ENCODE measurements at places on chromosomes 3 and 15.
A peak's percentile ranks its signal among the peaks of the same experiment; 100 is the strongest.

GRCh38 chr3:55622733-55623132, 135.6 kb upstream of the WNT5A start:
- no peak for DNase-seq

DNA sequence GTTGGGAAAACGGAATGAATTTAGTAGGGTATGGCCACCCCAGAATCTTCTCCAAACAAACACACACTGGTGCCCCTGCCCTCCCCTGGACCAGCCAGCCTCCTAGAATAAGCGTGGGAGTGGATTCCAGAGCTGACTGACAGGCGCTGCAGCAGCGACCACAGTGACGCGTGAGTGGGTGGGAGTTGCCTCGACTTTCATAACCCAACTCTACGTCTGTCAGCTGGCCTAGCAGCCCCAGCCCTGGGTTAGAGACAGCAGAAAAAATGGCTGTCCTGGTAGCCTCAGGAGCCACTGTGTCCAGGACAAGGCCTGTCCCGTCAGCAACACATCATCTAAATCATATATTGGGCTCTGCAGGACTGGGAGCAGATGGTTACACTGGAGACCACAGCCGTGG, 10.0 kb downstream of the PLA2G4B start:
- no peak for DNase-seq

DNA sequence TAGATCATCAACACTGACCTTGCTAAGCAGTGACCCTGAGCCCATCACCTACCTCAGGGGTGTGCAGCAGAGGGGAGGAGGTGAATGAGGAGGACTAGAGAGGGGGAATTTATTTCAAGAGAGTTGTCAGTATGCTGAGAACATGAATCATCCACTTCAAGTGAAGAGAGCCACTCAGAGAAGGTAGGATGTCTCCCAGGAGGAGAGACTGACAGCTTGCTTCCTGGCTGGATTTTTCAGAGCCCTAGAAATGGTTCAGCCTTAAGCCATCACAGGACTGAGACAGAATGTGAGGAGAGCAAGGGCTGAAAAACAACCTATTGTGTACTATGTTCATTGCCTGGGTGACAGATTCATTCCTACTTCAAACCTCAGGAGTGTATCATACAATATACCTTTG, 34.8 kb downstream of the CCNL1 start:
- DNase-seq: no peak

DNA sequence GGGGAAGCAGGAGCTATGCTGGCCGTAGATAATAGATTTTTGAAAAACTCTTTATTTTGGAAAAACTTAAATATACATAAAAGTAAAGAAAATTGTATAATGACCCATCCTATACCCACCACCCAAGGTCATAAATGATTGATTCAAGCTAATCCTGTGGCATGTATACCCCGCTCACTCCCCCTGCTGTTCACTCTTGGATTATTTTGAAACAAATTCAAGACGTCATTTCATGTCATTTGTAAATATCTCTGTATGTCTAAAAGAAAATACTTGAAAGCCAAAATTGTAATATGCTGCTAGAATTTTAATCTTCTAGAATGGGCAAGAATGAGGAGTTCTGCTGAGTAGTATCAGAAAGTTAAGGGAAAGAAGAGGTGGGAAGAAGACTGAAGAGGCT, 241.7 kb downstream of the FEZF2 start:
- DNase-seq: no peak

DNA sequence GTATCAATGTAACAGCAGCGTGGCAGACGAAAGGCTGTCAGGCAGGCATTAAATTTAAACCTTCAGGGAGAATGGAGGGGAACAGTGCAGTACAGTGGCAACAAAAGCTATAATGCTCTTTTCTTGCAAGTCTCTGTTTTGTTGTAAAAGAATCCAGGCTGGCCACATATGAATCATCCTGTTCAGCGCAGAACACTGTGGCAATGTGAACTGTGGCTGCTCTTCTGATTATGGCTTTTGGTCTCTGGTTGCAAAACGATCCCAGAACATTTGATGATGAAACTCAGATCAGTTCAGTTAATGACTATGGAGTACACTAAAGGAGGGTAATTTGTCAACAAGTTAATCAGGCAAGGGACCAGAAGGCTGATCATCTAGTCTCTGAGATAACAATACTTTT, 219.7 kb upstream of the SGO1 start:
- no peak for DNase-seq

GRCh38 chr3:112376992-112377391, 44.0 kb downstream of the CD200 start:
- no peak for DNase-seq

GRCh38 chr3:38214560-38214959, 49.2 kb downstream of the OXSR1 start:
- DNase-seq: no peak

GRCh38 chr15:101428758-101429157, 60.7 kb downstream of the PCSK6 start:
- DNase-seq: no peak

- DNase-seq: no peak
These were observed 95.4 kb upstream of the DAZL start for GRCh38 chr3:16700651-16701050.

GRCh38 chr3:55719006-55719405, 231.9 kb upstream of the WNT5A start:
- DNase-seq: no peak

- no peak for DNase-seq
These were observed 167.3 kb downstream of the SLCO3A1 start for GRCh38 chr15:92020804-92021203.

DNA sequence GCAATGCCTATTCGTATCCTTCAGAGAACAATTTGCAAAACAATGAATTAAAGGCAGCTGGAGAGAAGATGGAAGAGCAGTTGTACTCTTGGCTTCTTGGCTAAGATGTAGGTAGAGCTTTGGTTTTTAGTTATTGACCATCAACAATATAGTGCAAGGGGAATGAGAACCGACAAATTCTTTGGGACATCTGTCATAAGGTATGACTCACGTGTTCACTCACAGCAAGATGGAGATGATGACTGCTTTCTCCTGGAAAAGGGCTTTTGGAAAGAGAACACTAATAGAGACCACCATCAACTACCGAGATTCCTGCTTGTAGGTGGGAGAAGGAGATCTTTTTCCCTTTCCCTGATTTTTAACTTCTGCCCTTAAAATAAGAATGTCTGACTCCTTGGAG, 234.9 kb downstream of the NTRK3 start:
- no peak for DNase-seq

- DNase-seq: no peak
These were observed 91.7 kb downstream of the MYO5A start for GRCh38 chr15:52436981-52437380.

DNA sequence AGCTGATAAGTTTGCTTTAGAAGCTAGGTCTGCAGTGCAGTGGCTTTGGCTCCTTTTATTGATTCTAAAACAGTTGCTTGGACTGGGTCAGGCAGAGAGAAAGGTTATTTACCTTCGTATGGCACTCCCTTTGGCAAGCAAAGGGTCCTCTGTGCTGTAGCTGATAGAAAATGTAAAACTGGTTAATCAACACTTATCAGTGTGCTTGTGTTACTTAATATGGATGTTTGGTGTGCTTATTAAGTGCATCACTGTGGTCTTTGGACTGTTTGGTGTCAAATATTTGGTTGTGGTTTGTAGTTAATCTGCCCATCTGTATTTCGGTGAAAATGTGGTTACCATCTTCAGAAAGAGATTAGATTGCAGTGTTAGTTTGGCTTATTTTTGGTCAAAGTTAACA, 16.0 kb downstream of the UBE2E2 start:
- DNase-seq: no peak

DNA sequence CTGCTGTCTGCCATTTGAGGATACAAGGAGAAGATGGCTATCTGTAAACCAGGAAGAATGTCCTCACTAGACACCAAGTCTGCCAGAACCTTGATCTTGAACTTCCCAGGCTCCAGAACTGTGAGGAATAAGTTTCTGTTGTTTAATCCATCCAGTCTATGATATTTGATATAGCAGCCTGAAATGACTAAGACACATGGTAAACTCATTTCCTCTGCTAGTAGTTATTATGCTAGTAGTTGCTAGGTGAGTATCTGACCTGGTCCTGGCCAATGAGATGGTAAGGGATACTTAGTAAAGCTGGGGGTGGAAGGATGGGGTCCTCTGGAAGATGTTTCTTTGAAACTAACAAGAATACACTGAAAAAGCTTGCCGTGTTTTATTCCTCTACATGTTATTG, 280.7 kb upstream of the ARHGEF26 start:
- DNase-seq: no peak

DNA sequence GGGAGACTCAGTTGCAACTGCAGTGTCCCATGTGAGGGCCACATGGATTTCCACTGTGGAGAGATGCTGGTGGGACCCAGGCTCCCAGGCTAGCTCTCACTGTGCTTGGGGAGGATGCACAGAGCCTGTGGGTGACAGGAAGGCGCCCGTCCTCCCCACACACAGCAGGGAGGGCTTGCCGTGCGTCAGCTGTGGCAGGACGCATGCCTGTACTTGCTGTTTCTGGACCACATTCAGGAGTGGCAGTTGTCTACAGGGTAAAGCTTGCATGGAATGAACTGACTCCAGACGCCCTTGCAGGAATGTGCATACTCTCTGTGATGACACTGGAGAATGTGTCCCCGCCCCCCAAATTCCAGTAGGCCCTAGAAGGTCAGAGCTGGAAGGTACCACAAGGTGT, 63.8 kb upstream of the SNRPA1 start:
- no peak for DNase-seq

DNA sequence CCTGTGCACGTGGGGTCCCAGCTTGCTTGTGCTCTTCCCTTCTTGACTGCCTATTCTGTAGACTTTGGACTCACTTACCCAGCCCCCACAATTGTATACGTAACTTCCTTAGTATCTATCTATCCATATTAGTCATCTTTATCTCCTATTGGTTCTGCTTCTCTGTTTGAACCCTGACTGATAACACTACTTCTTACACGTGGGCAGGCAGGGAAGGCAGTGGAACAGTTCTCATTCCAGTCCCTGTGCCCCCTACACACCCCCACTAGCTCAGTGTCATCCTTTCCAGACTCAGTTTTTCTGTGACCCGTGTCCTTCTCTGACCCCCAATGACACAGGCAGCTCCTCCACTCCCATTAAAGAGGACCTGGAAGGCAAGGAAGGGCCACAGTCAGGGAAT, 74.2 kb upstream of the FBN1 start:
- no peak for DNase-seq

- DNase-seq: no peak
These were observed 54.1 kb upstream of the IGF2BP2 start for GRCh38 chr3:185878920-185879319.

DNA sequence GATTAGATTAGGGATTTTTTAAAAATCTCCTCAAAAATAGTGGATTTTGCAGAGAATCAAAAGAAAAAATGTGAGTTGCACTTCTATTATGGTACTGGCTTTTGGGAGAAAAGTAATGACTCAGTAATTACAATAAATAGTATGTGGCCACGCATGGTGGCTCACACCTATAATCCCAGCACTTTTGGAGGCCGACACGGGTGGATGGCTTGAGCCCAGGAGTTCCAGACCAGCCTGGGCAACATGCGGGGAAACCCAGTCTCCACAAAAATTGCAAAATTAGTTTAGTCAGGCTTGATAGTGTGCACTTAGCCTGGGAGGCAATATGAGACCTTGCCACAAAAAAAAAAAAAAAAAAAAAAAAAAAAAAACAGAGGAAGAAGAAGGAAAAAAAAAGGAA, 1098.2 kb downstream of the ZPLD1 start:
- no peak for DNase-seq

DNA sequence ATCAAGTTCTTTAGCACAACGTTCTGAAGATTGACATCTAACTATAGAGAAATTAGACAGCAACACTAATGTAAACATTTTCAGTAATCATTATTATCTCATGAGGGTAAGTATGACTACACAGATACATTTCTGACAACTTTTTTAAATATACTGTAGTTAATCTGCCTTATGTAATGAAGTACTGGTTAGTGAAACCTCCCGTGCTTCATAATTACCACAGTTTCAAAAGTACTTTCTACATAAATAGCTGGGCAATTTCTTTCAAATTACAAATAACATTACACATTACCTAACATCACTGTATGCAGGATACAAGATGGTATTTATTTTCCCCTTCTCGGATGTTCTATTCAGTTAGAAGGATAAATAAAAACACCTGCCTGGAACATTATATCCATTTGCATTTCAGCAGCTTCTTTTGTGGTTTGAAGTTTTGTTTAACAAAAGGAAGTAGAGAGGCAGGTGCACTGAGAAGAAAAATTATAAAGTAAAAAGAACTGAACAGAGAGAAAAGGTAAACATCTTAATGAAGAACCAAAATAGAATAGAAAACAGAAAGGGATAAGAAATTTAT, 1241.5 kb upstream of the GBE1 start:
- DNase-seq: peak; percentile 78

GRCh38 chr3:88443066-88443465, 293.3 kb downstream of the C3orf38 start:
- no peak for DNase-seq

DNA sequence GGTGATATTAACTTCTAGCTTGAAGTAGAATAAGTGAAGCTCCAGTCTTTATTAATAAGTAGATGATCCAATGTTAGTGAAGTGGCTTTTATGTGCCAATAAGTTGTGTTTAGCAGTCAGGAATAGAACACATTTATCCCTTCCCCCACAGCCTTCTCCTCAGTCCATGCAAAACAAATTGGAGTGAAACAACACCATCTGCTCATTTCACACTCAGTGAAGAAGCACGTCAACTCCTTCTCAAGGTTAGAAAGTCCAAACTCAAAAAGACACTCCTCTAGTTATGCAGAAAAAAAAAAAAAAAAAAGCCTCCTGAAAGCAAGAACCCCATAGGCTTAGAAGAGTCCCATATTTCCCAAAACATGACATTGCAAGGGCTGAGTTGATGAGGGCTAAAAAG, 18.0 kb upstream of the NEO1 start:
- no peak for DNase-seq

DNA sequence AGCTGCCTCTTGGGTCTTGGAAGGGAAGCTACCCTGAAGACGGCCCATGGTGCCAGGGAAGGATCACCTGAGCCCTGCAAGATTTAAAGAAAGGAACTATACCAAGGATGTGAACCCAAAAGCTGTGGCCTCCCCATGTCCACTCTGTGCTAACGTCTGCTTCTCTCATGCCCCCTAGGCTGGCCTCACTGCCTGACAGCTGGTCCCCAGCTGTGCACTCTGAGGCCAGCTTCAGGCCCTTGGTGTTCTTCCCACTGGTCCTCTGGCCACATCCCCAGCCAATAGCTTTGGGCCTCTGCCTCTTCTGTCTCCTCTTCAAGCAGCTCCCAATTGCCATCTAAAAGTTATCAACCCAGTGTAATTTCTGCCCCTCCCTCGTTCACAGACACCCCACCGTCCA, 5.2 kb upstream of the LRRK1 start:
- no peak for DNase-seq

DNA sequence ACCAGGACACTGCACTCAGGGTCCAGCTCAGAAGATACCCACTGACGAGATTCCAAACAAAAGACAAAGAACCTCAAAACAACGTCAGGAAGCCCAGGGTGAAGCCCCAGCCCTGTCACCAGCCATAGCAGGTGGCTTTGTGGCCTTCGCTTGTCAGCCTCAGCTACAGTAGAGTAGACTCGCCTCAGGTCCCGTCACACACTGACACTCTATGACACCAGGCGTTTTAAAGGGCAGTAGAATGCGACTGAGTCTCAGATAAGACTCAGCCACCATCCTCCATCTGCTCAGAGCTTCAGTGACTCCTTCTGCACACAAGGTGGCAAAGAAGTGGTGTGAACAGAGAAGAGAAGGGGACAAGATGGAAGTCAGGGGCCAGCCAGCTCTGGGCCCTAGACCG, 12.8 kb downstream of the RBPMS2 start:
- no peak for DNase-seq

GRCh38 chr15:63436872-63437375, 55.3 kb upstream of the CA12 start:
- peak; percentile 12 for DNase-seq

Measured in NCI-H526 treated with DMSO at 0.1 percent for 48 hours (cell line).